ENCODE measurements at places on chromosomes 11 and 22.

GRCh38 chr11:91397134-91397468, 827.5 kb upstream of the FAT3 start:
- DNase-seq: no peak

DNA sequence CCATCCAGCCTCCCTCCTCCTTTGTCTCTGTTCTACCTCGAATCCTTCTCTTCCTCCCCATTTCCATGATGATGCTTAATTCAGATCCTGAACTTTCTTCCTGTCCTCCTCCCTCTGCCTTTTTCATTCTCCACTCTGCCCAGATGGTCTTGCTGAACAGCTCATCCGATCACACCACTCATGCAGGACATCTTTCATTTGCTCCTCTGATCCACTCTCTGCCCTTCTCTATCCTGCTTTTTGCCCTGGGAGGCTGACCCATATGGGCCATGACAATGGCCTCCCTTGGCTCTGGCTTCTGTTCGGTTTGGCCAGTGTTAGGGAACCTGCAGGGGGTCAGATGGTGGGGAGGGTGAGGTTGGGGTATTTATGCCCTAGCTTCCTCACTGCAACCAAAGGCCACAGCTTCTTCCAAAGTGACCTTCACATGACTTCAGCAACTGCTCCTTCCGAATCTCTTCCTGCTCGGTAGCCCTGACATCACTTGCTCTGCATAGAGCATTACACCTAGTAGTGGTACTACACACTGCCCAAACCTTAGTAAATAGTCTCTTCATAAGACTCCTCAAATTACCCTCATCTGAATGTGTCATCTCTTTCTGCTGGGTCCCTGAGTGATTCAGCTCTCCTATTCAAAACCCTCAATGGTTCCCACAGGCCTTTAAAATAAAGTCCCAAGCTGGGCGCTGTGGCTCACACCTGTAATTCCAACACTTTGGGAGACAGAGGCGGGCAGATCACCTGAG, 32.7 kb upstream of the MICAL2 start:
- DNase-seq: no peak

DNA sequence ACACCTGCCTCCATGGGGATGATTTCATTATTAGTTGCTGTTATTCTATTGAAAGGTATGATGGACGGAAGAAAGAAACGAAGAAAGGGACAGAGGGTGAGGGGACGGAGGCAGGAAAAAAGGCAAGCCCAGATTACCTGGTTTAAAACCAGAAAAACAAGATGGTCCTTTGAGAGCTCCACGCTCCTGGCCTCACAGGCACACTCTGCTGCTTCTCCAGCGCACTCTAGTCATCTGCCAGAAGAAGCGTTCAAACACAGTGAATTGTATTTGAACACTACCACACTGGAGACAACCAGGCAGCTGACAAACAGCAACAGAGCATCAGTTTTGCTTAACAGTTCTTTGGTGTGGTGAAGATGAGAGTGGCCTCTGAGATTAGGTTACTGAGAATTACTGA, 216.9 kb downstream of the CADM1 start:
- no peak for DNase-seq

- no peak for DNase-seq
These were observed 18.2 kb downstream of the MCAM start for GRCh38 chr11:119298726-119299125.

- no peak for DNase-seq
These were observed 414.5 kb upstream of the SYN3 start for GRCh38 chr22:33472462-33473344.

DNA sequence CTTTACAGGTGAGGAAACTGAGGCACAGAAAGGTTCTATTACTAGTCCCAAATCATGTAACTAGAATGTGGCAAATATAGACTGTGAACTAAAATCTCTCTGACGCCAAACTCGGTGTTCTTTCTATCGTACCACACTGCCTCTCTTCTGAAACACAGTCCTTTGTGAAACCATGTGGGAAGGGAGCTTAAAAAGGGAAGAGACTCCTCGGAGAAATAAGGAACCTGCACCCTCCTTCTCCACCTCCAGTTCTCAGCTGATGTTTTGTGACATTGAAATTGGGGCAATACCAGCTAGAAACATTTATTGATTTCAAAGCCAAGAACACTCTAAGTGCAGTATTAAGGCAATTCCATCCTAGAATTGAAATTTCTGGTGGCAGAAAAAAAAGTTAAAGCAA, 76.4 kb upstream of the DRD2 start:
- DNase-seq: no peak

- no peak for DNase-seq
These were observed 38.1 kb downstream of the NUP50 start for GRCh38 chr22:45201678-45202332.

DNA sequence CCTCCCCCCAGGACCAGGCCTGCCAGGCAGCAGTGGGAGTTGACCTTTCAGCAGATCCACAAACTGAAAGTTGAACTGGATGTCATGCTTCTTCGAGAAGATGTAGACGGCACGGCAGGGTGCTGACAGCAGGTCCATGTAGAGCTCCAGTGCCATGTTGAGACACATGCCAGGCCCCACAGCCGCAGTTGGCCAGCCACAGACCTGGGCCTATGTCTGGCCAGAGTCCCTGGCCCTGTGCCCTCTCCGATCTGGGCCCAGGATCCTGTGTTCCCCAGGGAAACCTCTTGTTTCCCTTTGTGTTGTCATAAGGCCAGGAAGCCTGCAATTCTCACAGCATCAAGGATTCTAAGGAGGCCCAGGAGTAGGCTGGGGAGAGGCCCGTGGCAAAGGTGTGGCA, at the start of gene GSTT4:
TSS of gene GSTT4 (minus strand) at position 253 of the 400 bp plus-strand sequence. CDS start at position 156, 97 bp downstream.
- DNase-seq: no peak

- no peak for DNase-seq
These were observed 396.0 kb downstream of the TBC1D22A start for GRCh38 chr22:47158457-47158856.

Data from stimulated activated CD4-positive, alpha-beta T cell treated with anti-CD3 and anti-CD28 coated beads, TNF-alpha, amount 100 ng/mL, for 24 hours (primary cell).